ENCODE measurements at places on chromosomes 12 and 14.

DNA sequence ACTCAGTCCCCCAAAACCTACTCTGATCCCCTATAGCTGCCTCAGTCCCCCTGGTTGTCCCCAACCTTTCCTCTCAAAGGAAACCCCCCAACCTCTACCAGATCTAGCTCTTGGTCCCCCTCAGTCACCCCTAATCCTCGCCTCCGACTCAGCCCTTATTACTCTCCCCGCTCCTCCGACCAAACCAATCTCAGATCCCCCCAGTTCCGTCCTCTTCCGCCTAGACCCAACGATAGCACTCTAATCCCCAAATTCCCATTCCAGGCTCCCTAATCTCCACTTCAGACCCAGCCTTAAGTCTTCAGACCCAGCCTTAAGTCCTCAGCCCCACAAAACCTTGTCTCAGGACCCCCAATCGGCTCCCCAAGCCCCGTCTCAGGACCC, 612 bp downstream of the VPS37B start:
- no peak for DNase-seq

DNA sequence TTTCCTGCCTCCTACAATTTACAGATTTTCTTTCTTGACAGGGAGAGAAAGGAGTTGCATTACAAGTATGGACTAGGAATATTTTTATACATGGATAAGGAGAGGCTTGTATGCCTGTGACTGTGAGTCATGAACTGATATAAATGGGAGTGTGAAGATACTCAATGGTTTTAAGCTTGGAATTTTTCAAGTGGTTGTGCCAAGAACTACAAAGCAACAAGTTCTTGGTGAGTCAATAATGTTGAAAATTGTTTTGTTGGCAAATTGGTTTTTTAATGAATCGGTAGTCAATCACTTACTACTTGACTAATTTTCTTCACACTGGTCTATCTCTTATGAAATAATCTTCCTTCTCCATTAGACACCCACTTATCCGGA, 58.9 kb upstream of the HMGA2 start:
- DNase-seq, result no peak

- DNase-seq, result no peak
Measured at GRCh38 chr12:40618636-40619035, 73.6 kb upstream of the CNTN1 start.

DNA sequence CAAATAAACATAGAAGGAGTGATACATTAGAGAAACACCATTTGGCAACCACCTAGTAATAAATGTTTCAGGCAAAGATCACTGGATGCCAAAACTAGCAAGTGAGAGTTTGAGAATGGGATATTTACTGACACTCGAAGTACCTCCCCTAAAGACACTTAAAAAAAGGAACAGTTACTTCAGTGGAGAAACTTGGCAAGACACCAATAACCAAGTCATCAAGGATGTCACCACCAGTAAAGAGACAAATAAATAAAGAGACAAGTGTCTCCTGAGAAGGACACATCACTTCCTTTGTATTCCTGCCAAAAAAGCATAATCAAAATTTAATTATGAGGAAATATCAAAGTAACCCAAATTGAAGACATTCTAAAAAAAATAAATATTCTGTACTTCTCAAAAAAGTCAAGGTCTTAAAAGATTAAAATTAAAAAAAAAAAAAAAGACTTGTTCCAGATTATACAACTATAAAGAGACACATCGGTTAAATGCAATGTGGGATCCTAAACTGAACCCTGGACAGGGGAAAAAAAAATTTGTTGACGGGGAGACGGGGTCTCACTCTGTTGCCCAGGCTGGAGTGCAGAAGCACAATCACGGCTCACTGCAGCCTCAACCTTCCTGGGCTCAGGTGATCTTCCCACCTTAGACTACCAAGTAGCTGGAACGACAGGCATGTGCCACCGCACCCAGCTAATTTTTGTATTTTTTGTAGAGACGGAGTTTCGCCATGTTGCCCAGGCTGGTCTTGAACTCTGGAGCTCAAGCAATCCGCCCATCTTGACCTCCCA, 26.4 kb downstream of the TM7SF3 start:
- DNase-seq, result no peak

DNA sequence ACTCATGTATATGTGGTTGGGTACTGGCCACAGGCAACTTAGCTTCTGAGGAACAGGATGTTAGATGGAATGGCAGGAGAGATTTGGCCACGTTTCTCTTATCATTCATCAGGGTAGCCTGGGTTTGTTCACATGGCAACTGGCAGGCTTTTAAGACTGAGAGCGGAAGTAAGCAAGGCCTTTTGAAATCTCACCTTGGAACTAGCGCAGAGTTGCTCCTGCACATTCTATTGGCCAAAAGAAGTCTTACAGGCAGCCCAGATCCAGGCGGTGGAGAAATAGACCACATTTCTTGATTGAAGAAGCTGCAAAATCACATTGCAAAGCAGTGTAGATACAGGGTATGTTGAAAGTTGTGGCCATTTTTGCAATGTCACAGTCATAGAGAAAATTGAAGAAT, 3.7 kb downstream of the CLEC4A start:
- no peak for DNase-seq

- no peak for DNase-seq
Measured at GRCh38 chr12:30877105-30877875, 49.3 kb upstream of the TSPAN11 start.

GRCh38 chr14:106848330-106849121, 1322.1 kb downstream of the TMEM121 start:
- DNase-seq, result no peak

DNA sequence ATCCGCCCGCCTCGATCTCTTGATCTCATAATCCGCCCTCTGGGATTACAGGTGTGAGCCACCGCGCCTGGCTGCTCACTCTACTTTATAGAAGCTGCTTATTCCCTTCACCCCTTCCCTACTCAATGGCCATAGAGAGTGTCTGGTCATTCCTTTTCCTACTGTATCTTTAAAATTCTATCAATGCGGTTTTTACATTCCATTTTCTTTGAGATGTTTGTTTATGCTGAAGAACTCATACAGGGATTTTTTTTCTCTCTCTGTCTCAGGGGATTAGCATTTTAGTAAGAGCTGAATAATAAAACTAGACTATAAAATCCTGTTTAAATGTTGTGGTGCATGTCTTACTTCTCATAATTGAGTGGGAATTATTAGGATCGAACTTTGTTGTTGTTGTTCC, 218.6 kb upstream of the FOXN3 start:
- DNase-seq, result no peak

- DNase-seq, result no peak
Measured at GRCh38 chr12:114625294-114625851, 58.6 kb downstream of the TBX3 start.

All from stimulated activated CD4-positive, alpha-beta T cell treated with anti-CD3 and anti-CD28 coated beads, TNF-alpha, amount 100 ng/mL, for 1 hour (primary cell).